Thoracic aorta (tissue), 2 donors: ENCODE measurements at places on chromosomes 2 and 18. TPM values are rescaled to one million over a fixed set of nuclear protein-coding genes. Genes with fewer than 3 reads are reported as not detected.

SPATA3 gene
- not detected for total RNA-seq

DNA sequence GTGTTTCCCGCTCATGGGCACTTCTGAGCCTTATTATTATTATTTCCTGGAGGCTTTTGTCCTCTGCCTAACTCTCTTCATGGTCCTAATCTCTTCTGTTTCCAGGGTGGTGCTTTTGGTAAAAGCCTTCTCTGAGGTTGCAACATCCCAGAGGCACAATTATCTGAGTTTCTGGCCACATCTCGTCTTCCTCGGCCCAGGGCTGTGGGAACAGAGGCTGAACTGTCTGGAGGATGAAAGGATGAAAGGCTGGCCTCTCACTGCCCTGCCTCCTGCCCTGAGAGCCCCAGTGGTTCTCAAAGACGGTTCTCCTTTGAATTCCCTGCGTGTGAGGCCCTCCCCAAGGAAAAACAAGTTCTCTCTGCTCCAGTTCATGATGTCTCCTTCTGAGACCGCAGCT is 13.8 kb downstream of the GYPC start:
- no peak for DNase-seq

DNA sequence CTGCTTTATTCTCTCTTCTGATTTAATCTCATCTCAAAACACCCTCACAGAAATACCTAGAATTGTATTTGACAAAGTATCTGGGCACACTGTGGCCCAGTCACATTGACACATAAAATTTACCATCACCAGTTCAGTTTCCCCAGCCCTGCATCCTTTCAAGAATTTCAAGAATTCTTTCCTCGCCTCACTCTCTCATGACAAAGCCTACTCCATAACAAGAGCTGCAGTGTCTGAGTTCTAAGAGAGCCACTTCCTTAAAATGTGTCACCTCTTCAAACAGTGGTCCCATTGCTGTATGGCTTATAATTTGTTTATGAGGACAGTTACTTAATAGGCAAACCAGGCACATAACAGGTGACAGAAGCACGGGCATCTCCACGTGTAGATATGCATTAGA is 90.9 kb upstream of the STK39 start:
- no peak for DNase-seq

BIRC6 gene
- total RNA-seq = 149 TPM

DNA sequence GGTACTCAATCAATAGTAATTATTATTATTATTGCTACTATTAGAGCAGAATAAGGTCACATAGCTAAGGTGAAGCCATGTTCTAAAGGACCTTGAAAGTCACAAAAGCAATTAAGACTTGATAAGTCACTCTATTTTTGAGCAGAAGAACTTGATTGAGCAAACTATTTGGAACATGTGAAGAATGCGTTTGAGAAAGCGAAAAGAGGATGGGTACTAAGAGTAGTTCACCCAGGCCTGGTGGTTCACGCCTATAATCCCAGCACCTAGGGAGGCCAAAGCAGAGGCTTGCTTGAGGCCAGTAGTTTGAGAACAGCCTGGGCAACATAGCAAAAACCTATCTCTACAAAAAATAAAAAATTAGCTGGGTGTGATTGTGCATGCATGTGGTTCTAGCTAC is 7.2 kb upstream of the RTN4 start:
- no peak for DNase-seq

GRCh38 chr18:74438091-74438490 is 19.0 kb downstream of the DIPK1C start:
- DNase-seq = no peak

GRCh38 chr18:24989760-24990593 is 362.0 kb downstream of the ZNF521 start:
- no peak for DNase-seq

- no peak for DNase-seq
Observed at GRCh38 chr2:215019085-215019484, 119.3 kb downstream of the ABCA12 start.

- DNase-seq = no peak
Observed at GRCh38 chr2:94986392-94986963, 39.0 kb upstream of the MAL start.

OSR1 gene
- 180 TPM for total RNA-seq

GRCh38 chr2:230441227-230441897 is 25.4 kb downstream of the SP100 start:
- DNase-seq = no peak

DNA sequence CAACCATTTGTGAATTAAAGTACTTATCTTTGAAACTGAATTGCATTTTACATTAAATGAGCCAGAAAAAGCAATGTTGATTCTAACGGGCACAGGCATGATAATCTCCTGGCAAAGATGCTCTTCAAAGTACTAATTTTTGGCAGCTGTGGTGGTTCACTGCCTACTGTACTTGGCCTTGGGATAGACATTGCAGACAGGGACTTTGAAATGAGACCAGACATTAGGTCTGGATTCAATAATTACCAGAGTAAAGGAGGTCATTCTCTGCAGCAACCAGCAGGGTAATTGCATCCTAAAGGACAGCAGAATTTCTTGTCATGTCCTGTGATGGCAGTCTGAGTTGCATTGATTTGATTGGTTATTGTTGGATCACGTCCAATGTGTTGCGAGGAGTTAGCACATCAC is 986.5 kb downstream of the TDRD15 start:
- DNase-seq = no peak

DHRS9 gene
- 0.95 TPM for total RNA-seq

GRCh38 chr18:23302851-23303527 is 150.1 kb upstream of the RIOK3 start:
- no peak for DNase-seq

DNA sequence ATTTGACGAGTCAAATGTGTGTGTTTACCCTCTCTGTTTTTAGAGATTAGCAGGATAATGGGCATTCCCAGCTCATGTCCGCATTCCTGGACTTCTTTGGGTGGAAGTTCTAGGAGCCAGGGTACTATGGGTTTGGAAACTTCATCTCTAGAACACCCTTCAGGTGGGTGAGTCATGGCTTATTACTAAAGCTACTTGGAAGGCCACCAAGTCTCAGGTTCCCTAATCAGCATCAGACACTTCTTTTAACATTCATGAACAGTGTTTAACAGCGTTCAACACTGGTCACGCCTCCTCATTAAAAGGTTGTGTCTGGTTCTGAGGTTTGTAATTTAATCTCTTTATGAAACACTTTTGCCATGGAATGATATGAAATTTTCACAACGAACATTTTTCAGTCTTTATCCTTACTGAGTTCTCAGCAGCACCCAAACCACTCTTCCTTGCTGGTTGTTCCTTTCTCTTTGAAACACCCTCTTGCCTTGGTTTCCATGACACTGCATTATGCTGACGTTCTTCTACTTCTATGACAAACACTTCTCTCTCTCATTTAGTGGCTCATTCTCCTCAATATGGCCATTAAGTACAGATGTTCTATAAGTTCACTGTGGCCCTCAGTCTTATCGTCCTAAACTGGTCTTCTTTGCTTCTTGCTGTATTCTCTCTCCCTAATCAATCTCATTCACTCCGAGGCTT is 49.3 kb downstream of the MMADHC start:
- no peak for DNase-seq

DNA sequence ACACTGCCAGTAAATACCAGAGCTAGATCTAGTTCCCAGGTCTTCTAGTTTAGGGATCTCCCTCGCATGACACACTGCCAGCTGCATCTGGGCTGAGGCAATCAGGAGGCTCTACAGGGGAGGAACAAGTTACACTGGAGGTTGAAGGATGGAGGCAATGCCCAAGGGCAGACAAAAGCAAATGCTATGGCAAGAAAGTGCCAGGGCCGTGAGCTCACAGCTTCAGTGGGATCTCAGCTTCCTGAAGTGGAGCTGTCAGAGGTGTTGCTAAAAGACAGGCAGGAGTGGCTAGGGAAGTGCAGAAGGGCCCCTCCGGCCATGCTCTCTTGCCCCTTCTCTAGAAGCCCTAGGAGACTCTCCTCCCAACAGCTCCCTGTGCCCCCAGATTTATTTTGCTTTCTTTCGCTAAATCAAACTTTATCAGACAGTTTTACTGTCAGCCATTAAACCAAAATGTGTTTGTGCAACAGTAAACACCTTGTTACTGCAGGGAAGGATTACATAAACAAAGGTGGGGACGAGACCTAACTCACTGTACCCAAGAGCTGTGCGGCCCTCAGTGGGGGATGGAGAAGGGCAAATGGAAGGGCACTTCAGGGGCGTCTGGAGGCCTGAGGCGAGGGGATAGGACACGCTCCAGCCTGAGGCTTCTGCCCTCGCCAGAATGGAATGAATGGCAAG is 39.4 kb upstream of the PKDCC start:
- no peak for DNase-seq

DNA sequence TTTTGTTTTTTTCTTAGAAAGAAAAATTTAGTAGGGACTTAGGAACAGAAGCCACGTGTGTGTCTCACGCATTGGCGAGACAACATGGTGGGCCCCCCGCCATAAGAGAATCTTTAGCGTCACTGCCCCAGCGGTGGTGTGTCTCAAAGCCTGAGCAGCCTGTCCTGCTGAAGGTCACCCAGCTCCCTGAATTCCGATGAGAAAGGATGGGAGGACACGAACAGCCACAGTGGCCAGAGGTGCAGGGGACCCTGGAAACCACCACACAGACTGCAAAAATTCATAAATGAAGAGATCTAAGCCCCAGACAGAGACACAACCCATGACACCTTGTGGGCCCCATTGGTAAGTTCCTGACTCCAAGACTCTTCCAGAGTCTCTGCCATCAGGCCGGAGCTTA is 266.1 kb upstream of the RAB6C start:
- DNase-seq = no peak

SLC14A1 gene
- 76.3 TPM for total RNA-seq

- DNase-seq = no peak
Observed at GRCh38 chr2:237253046-237253702, 160.8 kb downstream of the COL6A3 start.

DNA sequence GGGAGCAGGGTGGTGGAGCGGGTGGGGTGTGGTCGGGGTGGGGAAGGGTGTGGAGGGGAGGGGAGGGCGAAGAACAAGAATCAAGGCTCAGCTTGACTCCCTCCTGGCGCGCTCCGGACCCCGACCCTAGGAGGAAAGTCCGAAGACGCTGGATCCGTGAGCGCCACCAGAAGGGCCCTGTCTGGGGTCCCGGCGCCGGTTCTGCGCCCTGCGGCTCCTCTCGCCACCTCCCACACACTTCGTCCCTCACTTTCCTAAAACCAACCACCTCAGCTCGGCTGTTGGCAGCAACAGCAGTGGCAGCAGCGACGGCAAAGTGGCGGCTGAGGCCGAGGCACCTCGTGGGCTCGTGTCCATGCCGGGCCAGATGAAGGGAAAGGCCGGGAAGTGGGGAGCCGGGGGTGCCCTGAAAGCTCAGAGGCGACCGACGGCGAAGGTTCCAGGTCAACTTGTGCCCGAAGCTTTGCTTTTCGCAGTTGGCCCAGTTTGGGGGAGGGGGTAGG is 2.1 kb downstream of the KLHL14 start:
- DNase-seq = no peak
